ENCODE measurements at places on chromosomes 2 and 18.
A peak's percentile ranks its signal among the peaks of the same experiment; 100 is the strongest.

GRCh38 chr2:224025874-224026273 lies 13.2 kb downstream of the SERPINE2 start:
- H3K36me3 ChIP-seq, result peaks cover 22% of the 10 kb centered on the region
- peaks cover 72% of the 10 kb centered on the region for H3K4me1 ChIP-seq
- peak; percentile 72 for DNase-seq
- peak overlapping the region; percentile 66 for H3K4me3 ChIP-seq
- H3K27me3 ChIP-seq, result no peaks in the 10 kb centered on the region

GRCh38 chr2:133561045-133561852 lies 7.0 kb downstream of the NCKAP5 start:
- no peaks in the 10 kb centered on the region for H3K36me3 ChIP-seq
- no peak overlapping the region for H3K27ac ChIP-seq
- no peaks in the 10 kb centered on the region for H3K4me1 ChIP-seq
- no peaks in the 10 kb centered on the region for H3K27me3 ChIP-seq
- no peak for DNase-seq
- no peak overlapping the region for H3K4me3 ChIP-seq

- H3K36me3 ChIP-seq, result no peaks in the 10 kb centered on the region
- no peak overlapping the region for H3K4me3 ChIP-seq
- H3K4me1 ChIP-seq, result no peaks in the 10 kb centered on the region
- H3K27ac ChIP-seq, result no peak overlapping the region
- no peak for DNase-seq
- peaks cover 10% of the 10 kb centered on the region for H3K27me3 ChIP-seq
Measured at GRCh38 chr2:75846683-75847190, 136.0 kb upstream of the GCFC2 start.

GRCh38 chr2:181188605-181189004 lies 208.2 kb downstream of the UBE2E3 start:
- H3K4me1 ChIP-seq, result peaks cover 57% of the 10 kb centered on the region
- DNase-seq, result no peak
- no peak overlapping the region for H3K27ac ChIP-seq
- no peaks in the 10 kb centered on the region for H3K27me3 ChIP-seq
- no peaks in the 10 kb centered on the region for H3K36me3 ChIP-seq

DNA sequence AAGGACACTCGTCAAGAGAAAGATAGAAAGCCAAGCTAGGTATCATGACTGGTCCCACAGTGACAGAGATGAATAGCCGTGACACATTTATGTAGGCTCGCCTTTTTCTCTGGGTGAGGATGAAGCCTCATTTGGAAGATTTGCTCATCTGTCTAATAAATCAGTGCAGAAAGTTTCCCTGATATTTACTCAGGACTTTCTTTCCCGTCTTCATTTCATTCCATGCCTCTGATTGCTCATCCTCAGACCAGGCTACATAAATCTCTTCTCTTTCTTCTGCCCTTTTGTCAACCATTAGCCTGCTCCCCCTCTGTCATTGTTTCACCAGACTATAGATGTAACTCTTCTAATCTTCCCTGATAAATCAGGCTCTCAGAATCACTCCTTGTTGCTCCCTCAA lies 361.8 kb upstream of the MEIS1 start:
- no peaks in the 10 kb centered on the region for H3K27me3 ChIP-seq
- no peak overlapping the region for H3K27ac ChIP-seq
- no peak for DNase-seq
- no peaks in the 10 kb centered on the region for H3K4me1 ChIP-seq
- no peaks in the 10 kb centered on the region for H3K36me3 ChIP-seq
- H3K4me3 ChIP-seq, result no peak overlapping the region

DNA sequence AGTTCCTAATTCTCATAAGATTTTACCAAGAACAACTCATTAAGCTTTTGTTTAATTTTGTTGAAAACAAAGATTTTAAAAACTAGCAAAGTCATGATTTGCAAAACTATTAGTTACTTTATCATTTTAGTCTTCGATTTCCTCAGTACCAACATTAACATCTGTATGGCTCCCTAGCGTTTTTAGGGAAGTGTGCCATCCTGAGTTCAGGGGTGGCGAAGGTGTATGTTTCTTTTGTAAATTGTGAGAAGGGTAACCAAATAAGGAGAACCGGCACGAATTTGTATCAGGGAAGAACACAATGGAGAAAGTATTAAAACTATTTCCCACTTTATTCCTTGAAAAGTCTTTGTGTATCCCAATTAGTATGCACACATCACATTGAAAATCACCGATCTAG lies 419.9 kb downstream of the DSC3 start:
- H3K4me3 ChIP-seq, result no peak overlapping the region
- no peaks in the 10 kb centered on the region for H3K27me3 ChIP-seq
- H3K4me1 ChIP-seq, result no peaks in the 10 kb centered on the region
- no peak for DNase-seq
- no peaks in the 10 kb centered on the region for H3K36me3 ChIP-seq

DNA sequence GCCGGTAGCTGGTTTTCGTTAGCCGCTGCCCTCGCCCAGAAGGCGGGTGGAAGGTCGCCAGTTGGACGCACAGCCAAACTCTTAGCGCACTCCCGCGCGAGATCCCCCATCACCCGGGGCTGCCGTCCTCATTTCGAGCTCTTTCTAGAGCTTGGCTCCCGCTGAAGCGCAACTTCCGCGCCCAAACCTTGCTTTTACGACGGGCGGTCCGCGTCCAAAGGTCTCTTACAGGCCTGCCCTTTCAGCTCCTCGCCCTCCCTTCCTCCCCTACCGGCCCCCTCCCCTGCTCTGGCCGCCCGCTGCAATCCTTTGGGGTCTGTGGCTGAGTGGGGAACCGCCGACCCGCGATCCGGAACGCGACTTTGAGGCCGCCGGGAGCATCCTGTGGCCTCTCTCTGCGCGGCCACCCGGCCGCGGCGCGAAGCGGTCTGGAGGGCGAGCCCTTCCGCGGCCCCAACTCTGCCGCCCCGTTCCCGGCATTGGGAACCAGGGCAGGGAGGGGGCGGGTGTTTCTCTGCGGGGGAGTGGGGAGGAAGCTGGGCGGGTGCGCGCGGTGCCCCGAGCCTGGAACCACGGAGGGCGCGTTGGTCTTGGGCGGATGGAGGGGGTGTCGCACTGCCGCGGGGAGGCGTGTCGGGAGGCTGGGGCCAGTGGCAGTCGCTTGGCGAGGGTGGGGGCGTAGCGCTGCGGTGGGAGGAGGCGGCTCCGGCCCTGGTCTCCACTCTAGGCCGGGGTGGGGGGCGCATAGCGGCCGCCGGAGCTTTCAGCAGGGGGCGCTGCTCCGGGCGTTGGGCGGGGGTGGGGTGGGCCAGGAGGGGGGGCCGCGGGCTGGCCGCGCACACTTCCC lies at the start of gene GDF7:
Gene GDF7 (plus strand): TSS at position 841 of the 847 bp plus-strand sequence. CDS start 96 bp downstream, outside the sequence.
- H3K36me3 ChIP-seq, result no peaks in the 10 kb centered on the region
- H3K4me3 ChIP-seq, result peak within 1 kb of the TSS; percentile 84
- DNase-seq, result peak; percentile 29
- H3K27me3 ChIP-seq, result peaks cover 71% of the 10 kb centered on the region
- no peaks in the 10 kb centered on the region for H3K4me1 ChIP-seq

- peaks cover 34% of the 10 kb centered on the region for H3K4me1 ChIP-seq
- no peaks in the 10 kb centered on the region for H3K27me3 ChIP-seq
- peaks cover 14% of the 10 kb centered on the region for H3K36me3 ChIP-seq
- peak overlapping the region; percentile 23 for H3K27ac ChIP-seq
Measured at GRCh38 chr2:171018522-171018921, 89.5 kb downstream of the GORASP2 start.

DNA sequence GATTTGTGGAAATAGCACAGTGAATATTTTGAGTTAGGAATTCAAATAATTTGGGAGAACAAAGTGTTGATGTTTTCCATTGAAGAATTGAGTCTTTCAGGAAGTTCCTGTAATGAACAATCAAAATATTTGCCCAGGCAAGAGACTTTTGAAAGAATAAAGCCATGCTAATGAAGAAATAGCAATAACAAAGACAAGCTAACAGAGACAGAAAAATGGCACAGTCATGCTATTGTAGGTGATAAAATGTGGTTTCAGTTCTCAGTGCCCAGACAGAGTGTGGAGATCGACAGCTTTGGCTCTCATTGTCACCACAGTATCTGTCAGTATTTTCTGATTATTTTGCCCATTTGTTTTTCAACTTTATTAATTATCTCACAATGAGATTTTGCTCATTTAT lies 490.8 kb upstream of the PIK3C3 start:
- no peak overlapping the region for H3K4me3 ChIP-seq
- DNase-seq, result no peak
- H3K4me1 ChIP-seq, result no peaks in the 10 kb centered on the region
- H3K27ac ChIP-seq, result no peak overlapping the region

- H3K27ac ChIP-seq, result no peak overlapping the region
- H3K4me1 ChIP-seq, result peaks cover 10% of the 10 kb centered on the region
- H3K36me3 ChIP-seq, result no peaks in the 10 kb centered on the region
- DNase-seq, result no peak
- H3K27me3 ChIP-seq, result no peaks in the 10 kb centered on the region
- H3K4me3 ChIP-seq, result no peak overlapping the region
Measured at GRCh38 chr2:23645230-23645808, 260.3 kb downstream of the KLHL29 start.

DNA sequence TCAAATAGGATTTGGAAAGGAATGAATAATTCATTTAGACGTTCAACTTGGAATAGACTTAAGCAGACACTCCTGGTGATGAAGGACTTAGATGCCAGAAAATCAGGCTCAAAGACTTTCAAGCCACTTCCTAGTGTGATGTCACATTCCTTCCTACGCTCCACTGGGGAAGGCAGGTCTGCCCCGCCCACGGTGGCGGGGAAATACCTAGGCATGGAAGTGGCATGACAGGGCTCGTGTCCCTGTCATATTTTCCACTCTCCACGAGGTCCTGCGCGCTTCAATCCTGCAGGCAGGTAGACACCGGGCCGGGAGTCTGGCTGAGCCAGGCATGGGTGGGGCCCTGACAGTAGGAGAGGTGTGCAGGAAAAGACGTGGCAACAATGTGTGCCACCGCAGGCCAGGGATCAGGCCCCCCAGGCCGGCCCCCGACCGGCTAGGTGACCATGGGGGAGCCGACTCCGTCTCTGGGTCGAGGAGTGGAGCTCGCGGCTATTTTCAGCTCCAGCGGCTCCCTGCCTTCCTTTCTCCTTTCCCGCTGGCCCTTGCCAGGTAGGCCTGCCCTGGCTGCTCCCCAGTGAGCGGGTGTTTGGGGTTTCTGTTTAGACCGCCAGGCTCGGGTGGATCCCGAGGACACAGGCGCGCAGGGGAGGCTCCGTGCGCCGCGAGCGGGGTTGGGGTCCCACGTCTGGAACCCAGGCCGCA lies at the start of gene IL1RL2:
Gene IL1RL2 (plus strand): TSS at position 233 of the 705 bp plus-strand sequence. CDS start 845 bp downstream, outside the sequence.
- H3K36me3 ChIP-seq, result peaks cover 10% of the 10 kb centered on the region
- H3K4me1 ChIP-seq, result peaks cover 38% of the 10 kb centered on the region
- peak within 1 kb of the TSS; percentile 75 for H3K27ac ChIP-seq

DNA sequence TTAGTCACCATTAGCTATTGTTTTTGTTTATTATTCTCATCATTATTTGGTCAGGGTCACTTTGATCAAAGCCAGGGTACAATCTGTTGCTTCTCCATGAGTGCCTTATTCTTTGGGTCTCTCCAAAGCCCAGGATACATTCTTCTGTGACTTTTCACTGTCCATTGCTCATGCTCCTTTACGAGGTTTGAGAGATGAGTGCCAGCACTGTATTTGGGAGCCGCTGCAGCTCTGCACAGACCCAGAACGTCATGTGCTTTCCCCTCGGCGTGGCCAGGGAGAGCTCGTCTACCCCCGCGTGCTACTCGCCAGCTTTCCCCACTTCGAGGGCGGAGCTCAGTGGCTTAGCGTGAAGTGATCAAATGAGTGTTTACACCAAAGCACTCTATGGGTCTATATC lies 123.7 kb downstream of the COL6A3 start:
- no peak overlapping the region for H3K27ac ChIP-seq
- H3K36me3 ChIP-seq, result peaks cover 5% of the 10 kb centered on the region
- H3K27me3 ChIP-seq, result peaks cover 56% of the 10 kb centered on the region
- peaks cover 11% of the 10 kb centered on the region for H3K4me1 ChIP-seq
- no peak for DNase-seq

DNA sequence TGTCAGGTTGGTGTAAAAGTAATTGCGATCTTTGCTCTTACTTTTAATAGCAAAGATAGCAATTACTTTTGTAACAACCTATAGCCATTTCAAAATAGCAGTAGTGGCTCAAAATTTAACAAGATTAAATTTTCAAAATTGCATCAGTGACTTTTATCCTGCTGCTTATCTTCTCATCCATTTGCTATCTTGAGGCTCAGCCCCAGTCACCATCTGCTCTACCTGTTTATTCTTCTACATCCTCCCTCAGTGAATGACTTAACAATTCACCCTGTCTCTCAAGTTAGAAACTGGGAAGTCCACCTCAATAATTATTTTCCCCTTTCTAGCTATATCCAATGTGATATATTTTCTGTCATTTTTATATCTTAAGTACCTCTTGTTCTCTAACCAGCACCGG lies 148.6 kb upstream of the ZNF804A start:
- no peak overlapping the region for H3K27ac ChIP-seq
- no peaks in the 10 kb centered on the region for H3K4me1 ChIP-seq
- no peaks in the 10 kb centered on the region for H3K27me3 ChIP-seq
- H3K4me3 ChIP-seq, result no peak overlapping the region
- H3K36me3 ChIP-seq, result no peaks in the 10 kb centered on the region

DNA sequence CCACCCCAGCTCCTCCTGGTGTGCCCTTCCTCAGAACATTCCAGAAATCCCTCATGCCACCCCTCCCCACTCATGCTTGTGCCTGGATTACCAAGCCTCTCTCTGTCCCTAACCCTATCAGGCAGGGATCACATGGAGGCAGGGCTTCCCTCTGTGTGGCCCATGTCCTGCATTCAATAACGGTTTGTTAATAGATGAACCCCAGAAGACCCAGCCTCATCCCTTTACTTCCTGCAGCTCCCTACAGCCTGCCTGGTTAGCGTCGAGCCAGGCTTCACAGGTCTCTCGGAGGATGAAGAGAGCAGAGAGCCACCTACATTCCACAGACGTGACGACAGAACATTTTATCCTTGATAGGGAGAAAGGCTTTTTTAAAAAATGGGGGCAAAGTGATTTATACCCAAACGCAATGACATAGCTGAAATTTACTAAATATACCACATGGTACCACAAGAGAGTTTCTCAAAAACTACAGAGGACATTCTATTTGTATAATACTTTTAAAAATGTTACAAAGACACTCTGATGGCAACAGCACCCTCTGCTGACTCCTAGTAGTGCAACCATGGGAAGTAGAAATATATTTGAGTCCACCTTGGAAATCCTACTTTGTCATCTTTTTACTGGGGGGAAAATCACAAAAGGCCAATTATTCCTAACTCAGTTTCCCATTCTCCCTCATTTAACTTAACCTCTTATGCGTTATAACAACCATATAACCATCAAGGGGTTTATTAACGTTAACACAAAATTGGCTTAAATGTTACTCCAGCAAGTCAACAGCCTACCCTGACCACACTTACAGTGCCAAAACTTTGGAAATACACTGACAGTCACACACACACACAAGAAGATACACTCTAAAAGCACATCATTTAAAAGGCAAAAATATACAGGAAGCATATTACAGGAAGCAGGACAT lies 30.7 kb downstream of the FBXO15 start:
- no peak overlapping the region for H3K27ac ChIP-seq
- no peaks in the 10 kb centered on the region for H3K27me3 ChIP-seq

DNA sequence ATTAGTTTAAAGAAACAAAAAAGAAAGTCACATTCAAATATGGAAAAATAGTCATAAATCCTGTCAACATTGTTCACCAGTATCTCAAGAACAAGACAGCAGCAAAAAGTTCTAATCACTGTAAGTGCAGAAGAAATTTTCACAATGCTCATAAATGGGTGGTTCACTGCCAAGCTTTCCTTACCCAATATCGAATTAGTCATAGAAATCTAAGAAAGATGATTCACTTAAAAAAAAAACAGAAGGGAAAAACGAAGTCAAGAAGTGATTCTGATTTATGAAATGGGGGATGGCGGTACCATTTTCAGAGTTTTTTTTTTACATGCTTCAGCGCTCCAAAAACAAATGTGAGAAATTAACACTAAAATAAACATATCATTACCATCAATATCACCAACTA lies 156.7 kb downstream of the EXOC6B start:
- peaks cover 5% of the 10 kb centered on the region for H3K36me3 ChIP-seq
- H3K4me1 ChIP-seq, result no peaks in the 10 kb centered on the region
- no peak overlapping the region for H3K27ac ChIP-seq
- no peaks in the 10 kb centered on the region for H3K27me3 ChIP-seq

All from activated T-cell treated with anti-CD3 and anti-CD28 coated beads, Interleukin-2, amount 50 U/mL, for 72 hours (primary cell).